Activated T-helper 9 cell treated with anti-CD3 and anti-CD28 coated beads, Interleukin-2, amount 50 U/mL, for 16 hours (primary cell): ENCODE measurements at places on chromosomes 5 and 9.

- DNase-seq, result no peak
These were observed 93.0 kb downstream of the FANCC start for GRCh38 chr9:95224376-95225019.

DNA sequence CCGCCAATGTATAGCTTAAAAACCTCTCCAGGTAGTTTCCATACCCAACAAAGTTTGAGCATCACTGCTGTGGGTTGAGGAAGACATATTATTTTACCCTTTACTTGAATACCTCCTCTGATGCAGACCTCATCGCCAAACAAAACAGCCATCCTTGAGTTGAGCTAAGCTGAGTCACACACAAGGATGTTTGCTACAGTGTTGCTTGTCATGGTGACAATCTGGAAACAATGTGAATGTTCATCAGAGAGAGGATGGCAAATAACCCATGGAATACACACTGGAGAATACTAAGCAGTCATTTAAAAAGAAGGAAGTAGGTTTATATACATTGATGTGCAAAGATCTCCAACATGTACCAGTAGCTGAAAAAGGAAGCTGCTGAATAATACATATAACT, 41.1 kb upstream of the TCF7 start:
- DNase-seq, result no peak

- DNase-seq, result no peak
These were observed 294.5 kb upstream of the TAS2R1 start for GRCh38 chr5:9924614-9925013.

- no peak for DNase-seq
These were observed 2.1 kb downstream of the RXRA start for GRCh38 chr9:134328341-134328840.

DNA sequence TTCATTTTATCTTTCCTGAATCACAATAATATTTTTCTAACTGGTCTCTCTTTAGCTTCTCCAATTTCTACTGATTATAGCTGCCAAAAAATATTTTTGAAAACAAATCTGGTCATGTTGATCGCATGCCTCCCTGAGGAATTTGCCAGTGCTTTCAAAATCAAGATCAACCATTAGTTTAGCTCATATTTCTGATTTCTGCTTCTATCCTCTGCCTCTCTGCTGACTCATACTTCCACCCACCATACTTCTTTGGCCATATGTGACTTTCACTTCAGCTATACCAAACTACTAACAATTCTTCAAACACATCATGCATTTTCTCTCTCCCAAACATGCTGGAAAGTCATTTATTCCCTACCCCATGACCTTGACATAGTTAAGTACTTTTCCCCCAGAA, 636.5 kb downstream of the TLE1 start:
- DNase-seq, result no peak

- no peak for DNase-seq
These were observed 109.5 kb downstream of the TAF11L14 start for GRCh38 chr5:17743580-17744435.

DNA sequence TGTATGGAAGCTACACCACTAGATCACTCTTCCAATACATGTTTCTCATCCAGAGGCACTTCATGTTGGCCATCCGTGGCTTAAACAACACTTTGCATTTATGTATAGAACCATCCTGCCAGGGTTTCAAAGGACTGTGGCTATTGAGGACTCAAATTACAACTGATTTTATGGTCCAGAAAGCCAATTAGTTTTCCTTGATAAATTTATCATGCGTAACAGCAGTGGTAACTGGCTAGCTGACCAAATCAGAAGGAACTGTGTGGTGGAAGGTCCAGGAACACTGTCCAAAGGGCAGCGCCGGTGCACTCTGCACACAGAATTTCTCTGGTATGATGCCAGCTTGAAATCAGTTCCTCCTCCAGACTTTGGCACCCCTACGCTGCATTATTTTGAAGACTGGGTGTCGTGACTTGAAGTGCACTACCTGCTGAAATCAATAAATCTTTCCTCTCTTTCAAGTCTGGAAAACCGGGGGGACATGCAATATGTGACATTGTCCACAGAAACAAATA, 69.3 kb upstream of the TMEM252 start:
- DNase-seq, result no peak

- DNase-seq, result peak; percentile 56
These were observed 1.1 kb downstream of the POMT1 start for GRCh38 chr9:131503626-131504465.

DNA sequence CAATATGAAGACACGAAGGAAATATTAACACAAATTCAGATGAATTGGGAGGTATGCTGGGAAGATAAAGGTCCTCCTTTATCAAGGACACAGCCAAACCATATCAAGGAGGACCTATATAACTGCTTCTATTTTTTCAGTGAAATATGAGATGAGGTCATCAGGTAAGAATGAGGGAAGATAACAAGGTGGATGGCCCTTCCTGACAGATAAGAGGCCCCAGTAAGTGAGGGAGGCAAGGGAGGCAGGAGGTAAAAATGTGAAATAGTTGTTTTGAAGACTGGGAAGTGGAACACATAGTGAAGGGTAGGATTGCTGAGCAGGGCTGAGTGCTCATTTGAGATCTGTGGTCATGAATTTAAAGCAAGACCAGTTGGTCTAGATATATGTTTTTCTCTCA, 60.0 kb upstream of the FOXE1 start:
- DNase-seq, result no peak

DNA sequence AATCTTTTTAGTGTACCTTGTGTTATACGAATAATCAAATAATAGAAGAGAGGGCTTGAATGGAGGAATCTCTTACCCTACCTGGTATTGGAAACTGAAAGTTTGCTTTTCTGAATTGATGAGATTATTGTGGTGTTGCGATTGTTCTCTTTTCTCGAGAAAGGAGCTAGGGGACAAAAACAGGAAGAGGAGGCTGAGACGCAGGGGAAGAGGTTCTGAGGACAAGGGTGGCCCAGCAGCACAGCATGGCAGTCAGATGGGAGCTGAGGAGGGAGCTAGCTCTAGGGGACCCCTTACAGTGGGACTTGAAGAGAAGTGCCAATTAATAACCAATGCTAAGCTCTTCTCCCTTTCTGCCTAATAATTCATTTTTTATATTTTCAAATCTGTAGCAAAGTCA, 183.3 kb upstream of the DMAC1 start:
- DNase-seq, result no peak

- DNase-seq, result no peak
These were observed 55.3 kb upstream of the CLINT1 start for GRCh38 chr5:157914151-157914788.

DNA sequence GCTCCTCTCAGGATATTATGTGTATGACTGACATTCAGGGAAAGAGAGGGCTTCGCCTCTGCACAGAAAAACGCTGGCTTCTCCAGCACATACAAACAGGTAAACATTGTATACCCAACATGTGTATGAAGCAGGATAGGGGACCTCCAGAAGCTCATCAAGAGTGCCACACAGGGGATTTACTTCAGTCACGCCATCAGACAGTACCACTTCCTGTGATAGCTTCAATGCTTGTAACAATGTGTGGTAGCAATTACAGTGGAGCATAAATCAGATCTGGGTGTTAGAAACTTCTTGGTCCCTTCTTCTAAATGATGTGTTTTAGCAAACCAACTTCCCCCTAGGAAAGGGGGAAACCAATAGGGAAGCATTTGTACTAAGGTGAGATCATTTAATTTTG, 160.8 kb downstream of the TSSK1B start:
- no peak for DNase-seq

GRCh38 chr9:90774071-90774470, 27.5 kb upstream of the SYK start:
- no peak for DNase-seq

GRCh38 chr5:175853573-175854230, 17.7 kb upstream of the CPLX2 start:
- DNase-seq, result no peak
